Activated CD4-positive, alpha-beta T cell treated with anti-CD3 and anti-CD28 coated beads, Interleukin-2, amount 10 ng/mL, durations not matched to agents 24 days and 14 days (primary cell): ENCODE measurements at places on chromosomes 7 and 10. TPM values are rescaled to one million over a fixed set of nuclear protein-coding genes. Genes with fewer than 3 reads are reported as not detected.

DNA sequence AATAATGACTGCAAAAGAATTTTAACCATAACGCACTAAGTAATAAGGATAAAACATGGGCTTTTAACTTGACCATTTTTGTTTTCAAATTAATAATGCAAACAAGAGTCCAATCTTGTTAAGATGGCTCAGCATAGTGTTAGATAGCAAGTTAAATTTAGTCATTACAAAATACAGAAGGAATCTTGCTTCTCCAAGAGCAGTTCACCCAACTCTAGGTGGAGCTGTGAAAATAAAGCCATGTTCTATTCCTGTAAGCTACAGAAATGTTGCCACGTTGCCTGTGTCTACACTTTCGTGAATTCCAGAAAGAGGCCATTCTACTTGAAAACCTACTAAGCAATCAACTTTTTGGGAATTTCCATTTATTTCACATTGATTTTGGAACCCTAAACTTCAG lies 191.9 kb downstream of the SFMBT2 start:
- DNase-seq: no peak

- DNase-seq: no peak
These were observed 162.1 kb downstream of the CHCHD3 start for GRCh38 chr7:132919771-132920170.

Gene NKX1-2
- not detected in 2 replicates for total RNA-seq

GRCh38 chr7:17402628-17403278 lies 104.3 kb downstream of the AHR start:
- DNase-seq: peak; percentile 50
